Activated T-cell treated with anti-CD3 and anti-CD28 coated beads for 1 hour (primary cell): ENCODE measurements at places on chromosomes 5 and 9.
A peak's percentile ranks its signal among the peaks of the same experiment; 100 is the strongest.

GRCh38 chr5:55456216-55456895, 78.4 kb downstream of the PLPP1 start:
- no peak for DNase-seq

DNA sequence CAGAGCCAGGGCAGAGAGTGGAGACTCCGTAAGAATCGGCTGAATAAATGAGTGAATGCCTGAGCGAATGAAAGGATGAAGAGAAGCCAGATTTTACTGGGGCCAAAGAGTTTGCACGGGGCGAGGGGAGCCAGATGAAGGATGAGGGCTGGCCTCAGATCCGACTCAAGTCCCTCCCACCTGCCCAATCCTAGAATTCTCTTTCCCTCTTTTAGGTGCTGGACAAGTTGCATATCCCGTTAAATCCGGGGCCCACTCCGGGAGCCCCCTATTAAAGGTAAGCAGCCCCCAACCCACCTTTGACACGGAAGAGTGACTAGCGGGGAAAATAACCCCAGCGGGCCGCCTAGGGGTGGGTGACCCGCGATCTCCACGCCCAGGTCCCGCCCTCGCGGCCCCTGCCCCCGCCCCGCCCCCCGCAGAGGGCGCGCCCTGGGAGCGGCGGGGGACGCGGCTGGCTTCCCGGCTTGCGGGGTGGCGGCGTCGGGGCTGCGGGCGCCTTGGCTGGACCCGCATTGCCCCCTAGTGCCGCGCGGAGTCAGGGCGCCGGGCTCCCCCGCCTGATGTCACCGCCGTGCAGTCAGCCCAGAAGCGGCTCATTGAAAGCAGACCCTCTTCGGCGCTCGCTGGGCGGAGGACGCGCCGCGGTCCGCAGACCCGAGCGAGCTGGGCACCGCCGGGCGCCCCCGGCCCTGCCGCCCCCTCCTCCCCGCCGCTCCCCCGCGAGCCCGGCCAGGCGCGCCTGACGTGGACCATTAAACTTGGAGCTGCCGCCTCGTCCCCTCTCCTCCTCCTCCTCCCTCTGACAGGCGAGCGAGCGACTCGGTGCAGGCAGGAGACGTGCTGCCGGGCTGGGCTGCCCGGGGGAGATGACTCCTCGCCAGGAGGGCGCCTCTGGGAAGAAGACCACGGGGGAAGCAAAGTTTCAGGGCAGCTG, at the start of gene ADRA1B:
ADRA1B (plus strand) TSS at position 579 of the 937 bp plus-strand sequence. CDS start 424 bp downstream, outside the sequence.
- peak; percentile 15 for DNase-seq

GRCh38 chr5:94661086-94661485, 42.6 kb downstream of the SLF1 start:
- DNase-seq, result no peak

DNA sequence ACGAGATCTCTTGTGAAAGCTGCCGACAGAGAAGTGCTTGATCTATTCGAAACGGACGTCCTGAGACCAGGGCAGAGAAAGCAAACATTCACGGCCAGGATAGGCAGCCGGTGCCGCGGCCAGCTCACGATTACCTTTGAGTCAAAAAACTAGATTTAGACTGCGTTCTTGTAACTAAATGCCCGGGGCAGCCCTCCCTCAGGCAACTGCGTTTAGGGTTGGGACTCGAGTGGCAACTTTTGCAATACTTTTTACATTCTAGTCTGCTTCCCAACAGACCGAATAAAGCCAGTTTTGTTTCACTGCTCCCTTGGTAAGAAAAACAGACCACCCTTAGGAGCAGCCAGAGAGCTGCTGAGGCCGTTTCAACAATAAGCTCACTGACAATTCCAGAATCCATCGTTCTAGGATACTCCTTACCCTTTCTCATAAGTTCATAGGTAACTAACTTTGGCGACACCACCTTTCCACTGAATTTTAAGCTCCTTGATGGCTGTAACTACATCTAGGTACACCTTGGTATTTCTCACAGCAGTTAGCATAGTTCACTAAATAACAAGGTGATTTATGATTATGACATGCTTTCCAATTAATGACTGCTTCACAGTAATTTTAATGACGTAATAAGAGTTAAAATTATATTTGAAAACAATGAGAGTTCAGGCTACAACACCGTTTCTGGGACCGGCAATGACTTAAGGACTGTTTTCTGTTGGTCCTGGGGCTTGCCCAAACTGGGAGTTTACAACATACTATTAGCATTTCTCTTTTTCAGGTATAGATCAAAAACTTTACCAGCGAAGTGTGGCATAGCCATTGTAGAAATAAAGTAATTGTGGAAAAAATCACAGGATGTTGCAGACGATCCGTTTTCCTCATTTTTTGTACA, 899 bp upstream of the RAPGEF6 start:
- no peak for DNase-seq

GRCh38 chr9:114287001-114287762, 35.7 kb upstream of the ORM1 start:
- DNase-seq, result no peak

DNA sequence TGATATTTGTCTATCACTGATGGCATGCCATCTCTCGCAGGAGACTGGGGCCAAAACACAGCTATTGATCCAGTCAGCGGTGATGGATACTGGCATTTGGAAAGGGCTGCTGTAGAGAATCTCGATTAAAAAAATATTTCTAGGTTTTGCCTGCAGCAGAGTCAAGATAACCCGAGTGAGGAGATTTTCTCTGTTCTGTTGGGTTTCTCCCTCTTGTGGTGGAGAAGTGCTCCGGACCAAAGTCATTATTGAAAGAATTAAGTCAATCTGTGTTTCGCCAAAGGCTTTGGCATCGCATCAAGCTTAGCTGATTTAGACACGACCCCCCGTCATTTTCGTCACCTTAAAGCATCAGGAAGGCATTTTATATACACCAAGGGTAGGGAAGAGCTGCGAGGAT, 97.1 kb upstream of the IRX2 start:
- DNase-seq, result no peak

DNA sequence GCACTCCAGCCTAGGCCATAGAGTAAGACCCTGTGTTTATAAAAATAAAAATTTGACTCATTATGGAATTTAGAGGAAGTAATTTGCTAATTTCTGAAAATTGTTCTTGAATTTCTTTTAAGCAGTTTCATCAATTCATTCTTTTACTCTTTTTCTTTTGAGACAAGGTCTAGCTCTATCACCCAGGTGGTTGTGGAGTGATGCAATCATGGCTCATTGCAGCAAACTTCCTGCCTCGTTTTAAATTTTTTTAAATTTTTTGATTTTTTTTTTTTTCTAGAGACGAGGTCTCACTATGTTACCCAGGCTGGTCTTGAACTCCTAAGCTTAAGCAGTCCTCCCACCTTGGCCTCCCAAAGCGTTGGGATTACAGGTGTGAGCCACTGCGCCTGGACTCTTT, 3.1 kb upstream of the CAMLG start:
- no peak for DNase-seq

DNA sequence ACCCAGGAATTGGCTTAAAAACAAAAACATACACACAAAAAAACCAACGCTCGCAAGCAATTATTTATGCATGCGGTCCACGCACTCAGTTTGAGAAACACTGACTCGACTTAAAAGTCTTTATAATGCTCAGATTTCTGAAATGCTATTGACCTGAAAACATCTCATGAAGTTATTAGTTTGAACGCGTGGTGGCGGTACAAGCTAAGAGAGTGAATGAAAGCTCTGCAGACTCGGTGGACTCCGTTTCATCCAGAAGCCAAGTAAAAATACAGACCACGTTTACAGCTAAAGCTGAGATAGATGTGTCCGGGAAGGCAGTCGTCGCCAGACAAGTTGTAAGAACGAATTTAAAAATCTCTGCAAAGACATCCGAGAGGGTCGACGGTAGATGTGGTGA, at the start of gene PCDHB6:
PCDHB6 (plus strand) TSS at position 246 of the 400 bp plus-strand sequence. CDS start 201 bp downstream, outside the sequence.
- DNase-seq, result no peak

DNA sequence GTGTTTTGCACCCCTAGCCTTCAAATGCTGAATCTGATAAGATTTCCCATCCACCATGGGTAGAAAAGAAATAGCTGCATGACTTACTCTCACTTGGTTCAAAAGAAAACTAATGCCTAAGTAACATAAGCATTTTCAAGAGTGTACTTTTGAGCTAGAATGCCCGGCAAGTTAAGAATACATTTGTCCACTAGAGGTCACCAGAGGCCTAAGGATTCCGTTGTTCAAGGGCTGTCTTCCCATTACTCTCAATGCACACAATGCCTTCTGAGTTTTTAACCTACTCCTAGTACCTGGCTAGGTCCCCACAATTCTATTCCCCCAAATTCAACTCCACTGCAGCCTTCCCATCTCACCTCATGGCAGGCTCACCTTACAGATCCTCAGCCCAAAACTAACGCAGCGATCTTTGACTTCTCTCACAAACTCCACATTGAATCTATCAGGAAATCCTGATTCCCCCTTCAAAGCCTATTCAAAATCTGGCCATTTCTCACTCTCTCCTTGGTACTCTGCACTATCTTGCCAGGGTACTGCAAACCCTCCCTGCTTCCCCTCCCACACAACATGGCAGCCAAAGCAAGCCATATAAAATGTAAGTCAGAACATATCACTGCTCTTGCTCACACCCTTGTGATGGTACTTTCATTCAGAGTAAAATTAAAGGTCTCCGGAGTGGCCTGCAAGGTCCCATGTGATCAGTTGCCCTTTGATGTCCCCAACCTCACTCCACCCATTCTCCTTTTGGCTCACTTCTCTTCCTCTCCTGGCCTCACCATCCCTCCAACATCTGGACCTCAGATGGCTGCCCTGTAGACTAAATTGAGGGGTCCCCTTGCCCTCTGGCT, 13.4 kb downstream of the OXCT1 start:
- peak; percentile 24 for DNase-seq

DNA sequence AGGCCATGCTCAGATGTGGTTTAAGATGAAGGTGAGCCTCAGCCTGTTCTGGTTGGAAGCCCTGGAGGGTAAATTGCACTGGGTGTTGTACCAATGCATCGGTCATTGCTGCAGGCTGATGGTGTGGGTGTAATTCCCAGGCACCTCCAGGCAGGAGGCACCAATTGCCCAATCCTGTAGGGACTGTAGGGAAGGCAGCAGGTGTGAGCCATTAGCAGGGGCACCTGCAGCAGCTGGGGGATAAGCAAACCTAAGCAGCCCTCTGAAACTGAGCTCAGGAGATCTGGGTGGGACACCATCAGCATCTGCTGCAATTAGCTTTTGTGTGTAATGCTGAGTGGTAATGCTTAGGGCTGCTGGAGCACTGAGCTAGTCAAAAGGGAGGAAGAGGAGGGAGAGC, 190.1 kb upstream of the TBC1D2 start:
- DNase-seq, result no peak

DNA sequence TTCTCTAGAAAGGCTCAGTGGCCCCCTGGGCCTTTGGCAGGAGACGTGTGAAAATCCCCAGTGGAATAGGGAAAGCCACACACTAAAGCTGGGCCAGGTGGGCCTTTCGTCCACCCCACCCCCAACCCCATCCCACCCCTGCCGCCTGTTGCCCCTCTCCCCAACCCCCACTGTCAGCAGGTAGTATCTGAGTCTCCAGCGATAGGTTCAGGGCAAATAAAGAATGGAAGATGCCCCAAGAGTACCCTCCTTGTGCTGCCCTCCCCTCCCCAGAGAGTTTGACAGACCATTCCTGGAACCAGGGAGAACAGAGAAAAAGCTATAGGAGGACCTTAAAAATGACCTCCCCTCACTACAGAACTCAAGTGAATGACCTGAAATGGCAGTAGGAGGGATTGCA, 36.7 kb upstream of the UBE2D2 start:
- no peak for DNase-seq

DNA sequence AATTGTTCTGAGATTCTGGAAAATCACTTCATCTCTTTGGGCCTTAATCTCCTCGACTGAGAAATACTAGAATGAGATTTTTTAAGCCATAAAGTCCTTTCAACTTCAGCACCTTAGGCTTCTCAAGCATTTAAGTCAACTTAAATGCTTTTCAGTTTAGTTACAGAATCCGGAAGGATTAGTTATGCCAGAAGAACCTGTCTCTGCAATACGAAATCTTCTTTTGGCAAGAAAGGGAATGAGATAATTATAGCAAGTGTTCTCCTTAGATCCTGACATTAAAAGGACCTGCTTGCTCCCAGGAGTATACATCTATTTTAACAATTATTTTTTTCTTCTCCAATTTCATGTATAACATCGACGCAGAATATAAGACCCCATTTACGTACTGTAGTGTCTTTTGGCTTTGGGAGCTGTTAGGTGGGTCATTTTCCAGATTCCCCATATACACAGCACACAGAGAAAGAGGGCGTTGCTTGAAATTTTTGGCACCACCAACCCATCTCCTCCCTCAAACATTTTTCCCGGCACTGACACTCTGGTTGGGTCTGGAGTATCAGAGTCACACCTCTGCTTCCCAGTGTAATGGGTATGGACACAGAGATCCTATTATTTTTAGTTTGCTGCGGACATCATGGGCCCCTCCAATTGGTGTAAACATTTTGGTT, 43.6 kb upstream of the CLINT1 start:
- DNase-seq, result no peak

DNA sequence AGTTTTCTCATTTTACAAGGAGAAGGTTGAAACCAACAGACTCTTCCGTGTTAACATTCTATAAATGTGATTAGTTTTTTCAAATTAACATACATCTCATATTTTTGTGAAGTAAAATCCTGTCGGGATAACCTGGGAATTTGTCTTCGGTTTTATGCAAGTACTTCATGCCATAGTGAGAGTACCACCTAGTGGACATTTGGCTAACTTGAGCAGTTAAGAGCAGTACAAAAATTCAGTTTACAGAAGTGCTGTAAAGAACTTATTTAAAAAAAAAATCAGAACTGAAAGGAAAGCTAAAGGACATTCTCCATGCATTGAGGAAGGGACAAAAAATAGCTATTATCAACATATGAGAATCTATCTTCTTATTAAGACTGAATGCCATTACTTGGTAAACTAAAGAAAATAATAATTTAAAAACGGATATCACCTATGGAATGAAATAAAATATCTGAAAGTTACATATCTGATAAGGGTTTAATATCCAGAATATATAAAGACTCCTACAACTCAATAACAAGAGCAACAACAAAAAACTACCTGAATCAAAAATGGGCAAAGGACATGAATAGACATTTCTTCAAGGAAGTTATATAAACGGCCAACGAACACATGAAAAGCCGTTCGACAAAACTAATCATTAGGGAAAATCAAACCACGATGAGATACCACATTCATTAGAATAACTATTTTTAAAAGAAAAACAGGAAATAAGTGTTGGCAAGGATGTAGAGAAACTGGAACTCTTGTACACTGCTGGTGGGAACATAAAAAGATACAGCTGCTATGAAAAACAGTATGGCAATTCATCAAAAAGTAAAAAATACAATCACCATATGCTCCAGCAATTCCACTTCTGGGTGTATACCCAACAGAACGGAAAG, 117.0 kb upstream of the GNA14 start:
- DNase-seq, result no peak

DNA sequence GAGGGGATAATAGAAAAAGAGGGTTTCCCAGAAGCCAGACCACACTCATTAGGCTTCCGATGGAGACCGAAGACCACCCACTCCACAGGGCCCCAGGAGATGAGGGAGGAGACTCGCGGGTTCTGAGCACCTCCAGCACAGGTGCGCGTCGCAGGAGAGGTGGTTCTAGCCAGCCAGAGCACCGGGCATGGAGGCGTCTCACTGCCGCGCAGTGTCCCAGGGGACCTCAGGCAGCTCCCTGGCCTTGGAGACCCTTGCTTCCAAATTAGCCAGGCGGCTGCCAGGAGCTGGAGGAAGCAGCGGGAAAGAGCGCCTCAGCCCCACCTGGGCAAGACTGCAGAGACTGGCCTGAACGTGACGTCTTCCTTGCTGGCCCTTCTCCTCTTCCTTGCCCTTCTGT, 115.4 kb upstream of the FBXL7 start:
- DNase-seq, result no peak

GRCh38 chr9:135544981-135545635, 818 bp upstream of the OBP2A start:
- DNase-seq, result no peak

- DNase-seq, result no peak
Observed at GRCh38 chr9:8666060-8666459, 866.5 kb upstream of the DMAC1 start.
